ENCODE measurements at places on chromosomes 5 and 9. TPM values are rescaled to one million over a fixed set of nuclear protein-coding genes. Genes with fewer than 3 reads are reported as not detected.

BBLN gene
- total RNA-seq = 103 TPM

CDC20B gene
- total RNA-seq = 0.38 TPM

LRRC19 gene
- not detected for total RNA-seq

ODF2 gene
- total RNA-seq = 39.6 TPM

LURAP1L gene
- total RNA-seq = 32.5 TPM

IFNB1 gene
- not detected for total RNA-seq

PCDH1 gene
- total RNA-seq = 23.0 TPM

CBY3 gene
- total RNA-seq = not detected

FLT4 gene
- 15.1 TPM for total RNA-seq

All from camera-type eye (tissue), 1 donor.